ENCODE measurements at places on chromosomes 5 and 9.

DNA sequence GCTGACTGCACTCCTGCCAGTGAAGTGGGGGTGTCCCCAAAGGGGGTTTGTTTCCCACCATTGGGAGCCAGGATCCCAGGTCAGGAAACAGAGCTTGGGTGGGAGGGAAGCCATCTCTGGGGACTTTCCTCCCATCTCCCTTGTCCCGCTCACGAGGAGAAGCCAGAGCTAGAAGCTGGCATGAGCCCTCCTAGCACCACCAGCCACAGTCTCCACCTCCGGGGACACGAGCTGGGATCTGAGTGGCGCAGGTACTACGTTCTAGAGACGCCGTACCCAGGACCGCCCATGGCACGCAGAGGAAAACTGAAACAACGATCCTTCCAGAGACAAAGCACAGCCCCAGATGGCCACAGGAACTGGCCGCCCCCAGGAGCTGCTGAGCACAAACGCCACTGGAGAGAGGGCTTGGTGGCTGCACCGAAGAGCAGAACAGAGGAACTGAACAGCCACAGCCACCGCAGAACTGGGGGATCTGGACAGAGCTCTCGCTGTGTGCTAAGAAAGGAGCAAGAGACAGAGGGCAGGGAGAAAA is 29.8 kb downstream of the ADAMTS2 start:
- DNase-seq: no peak

DNA sequence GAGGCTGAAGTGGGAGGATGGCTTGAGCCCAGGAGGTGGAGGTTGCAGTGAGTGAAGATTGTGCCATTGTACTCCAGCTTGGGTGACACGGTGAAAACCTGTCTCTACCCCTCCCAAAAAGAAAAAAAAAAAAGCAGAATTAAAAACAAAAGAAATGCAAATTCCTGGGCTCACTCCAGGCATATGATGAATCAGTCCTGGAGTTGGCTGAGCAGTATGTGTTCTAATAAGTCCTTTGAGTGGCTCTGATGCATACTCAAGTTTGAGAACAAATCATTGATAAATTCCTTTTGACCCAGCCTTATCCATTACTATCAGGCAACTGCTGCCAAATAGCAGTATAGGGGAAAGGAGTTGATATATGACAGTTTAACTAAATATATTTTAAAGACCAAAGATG is 28.3 kb downstream of the UHRF2 start:
- no peak for DNase-seq

- DNase-seq: no peak
Measured at GRCh38 chr5:140196115-140196814, 21.3 kb downstream of the CYSTM1 start.

GRCh38 chr9:15104826-15105420 is 194.7 kb upstream of the FREM1 start:
- no peak for DNase-seq

- no peak for DNase-seq
Measured at GRCh38 chr9:4272126-4272525, 27.7 kb downstream of the GLIS3 start.

DNA sequence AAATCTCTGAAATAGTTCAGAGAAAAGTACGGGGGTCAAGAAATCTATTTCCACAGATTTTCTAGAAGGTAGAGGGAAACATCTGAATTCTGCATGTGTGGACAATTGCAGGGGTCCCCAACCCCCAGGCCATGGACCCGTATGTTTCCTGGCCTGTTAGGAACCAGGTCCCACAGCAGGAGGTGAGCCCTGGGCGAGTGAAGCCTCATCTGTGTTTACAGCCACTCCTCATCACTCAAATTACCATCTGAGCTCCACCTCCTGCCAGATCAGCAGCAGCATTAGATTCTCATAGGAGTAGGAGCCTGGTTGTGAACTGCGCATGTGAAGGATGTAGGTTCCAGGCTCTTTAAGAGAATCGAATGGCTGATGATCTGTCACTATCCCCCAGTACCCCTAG is 200.5 kb upstream of the EDIL3 start:
- no peak for DNase-seq

DNA sequence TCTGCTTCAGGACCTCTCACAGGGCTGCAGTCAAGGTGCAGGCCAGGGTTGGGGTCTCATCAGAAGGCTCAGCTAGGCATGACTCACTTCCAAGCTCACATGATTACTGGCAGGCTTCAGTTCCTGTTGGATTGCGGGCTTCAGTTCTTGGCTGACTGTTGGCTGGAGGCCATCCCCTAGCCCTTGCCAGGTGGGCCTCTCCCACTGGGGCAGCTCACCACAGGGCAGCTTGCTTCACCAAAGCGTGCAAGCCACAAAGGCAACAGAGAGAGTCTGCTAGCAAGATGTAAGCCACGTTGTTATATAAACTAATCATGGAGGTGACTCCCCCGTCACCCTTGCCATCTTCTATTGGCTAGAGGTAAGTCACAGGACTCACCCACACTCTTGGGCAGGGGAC is 14.4 kb downstream of the CPLX2 start:
- DNase-seq: no peak

GRCh38 chr9:70147196-70147595 is 103.5 kb downstream of the MAMDC2 start:
- DNase-seq: no peak

- no peak for DNase-seq
Measured at GRCh38 chr5:14829396-14829795, 42.2 kb downstream of the ANKH start.

GRCh38 chr9:14326264-14326826 is 12.4 kb upstream of the NFIB start:
- DNase-seq: no peak
